AG09319 (cell line): ENCODE measurements at places on chromosomes 5 and 9.

DNA sequence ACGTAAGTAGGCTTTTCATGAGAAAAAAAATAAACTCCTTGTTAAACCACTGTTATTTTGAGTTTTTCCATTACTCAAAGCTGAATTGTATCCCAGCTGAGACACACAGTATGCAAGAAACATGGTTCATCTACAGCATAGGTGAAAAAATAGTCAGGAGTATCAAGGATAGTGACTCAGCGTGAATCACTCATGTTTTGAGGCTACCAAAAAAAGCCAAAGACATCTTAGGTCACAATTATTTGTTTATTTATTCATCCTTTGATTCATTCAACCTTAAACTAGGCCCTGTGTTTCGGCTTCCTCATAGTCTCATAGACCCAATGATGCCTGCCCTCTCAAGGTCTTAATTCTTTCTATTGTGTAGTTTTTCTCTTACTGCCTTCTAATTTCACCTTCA is 32.9 kb upstream of the STX17 start:
- DNase-seq: no peak

DNA sequence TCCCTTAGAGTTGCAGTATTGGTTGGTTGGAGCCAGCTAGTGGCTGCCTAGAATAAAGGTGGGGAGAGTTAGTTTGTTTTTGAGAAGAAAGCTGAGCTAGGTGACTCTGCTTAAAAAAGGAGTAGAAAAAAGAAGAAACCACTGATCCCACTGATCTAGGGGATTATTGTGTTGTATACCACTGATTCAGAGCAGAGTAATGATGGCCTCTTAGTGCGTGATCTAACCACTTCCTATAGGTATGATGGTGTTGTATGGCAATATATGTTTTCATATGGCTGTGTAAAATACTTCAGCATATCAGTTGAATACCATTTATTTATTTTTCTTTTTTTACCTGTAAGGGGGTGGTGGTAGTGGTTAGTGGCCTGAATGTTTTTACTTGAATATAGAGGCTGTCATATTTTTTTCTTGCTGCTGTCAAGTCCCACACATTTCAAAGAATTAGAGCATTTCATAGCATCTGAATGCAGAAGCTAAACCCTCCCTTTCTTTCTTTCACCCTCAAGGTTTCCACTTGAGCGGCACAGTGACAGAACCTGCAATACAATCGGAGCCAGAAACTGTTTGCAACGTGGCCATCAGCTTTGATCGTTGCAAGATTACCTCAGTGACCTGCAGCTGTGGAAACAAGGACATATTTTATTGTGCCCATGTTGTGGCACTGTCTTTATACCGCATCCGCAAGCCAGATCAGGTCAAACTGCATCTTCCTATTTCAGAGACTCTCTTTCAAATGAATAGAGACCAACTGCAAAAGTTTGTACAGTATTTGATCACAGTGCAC is 140.3 kb downstream of the ZSWIM6 start:
- DNase-seq: no peak

DNA sequence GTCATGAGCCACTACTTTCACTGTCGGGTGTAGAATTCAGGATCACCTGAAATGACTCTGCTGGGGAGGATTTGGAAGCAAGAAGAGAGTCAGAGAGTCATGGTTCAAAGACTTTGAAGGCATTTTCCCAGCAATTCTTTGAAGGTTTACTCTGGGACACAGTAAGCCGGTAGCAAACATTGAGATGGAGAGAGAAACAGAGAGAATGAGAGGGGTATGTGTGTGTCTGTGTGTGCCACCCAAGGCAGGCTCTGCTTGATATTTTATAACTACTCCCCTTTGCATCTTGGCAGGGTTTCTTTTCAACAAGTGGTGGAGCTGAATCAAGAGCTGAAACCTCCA is 89.8 kb downstream of the ANKRD55 start:
- DNase-seq: no peak

- DNase-seq: no peak
Measured at GRCh38 chr9:132061526-132061925, 18.1 kb downstream of the MED27 start.

- no peak for DNase-seq
Measured at GRCh38 chr9:91978740-91979414, 28.8 kb upstream of the ROR2 start.
